H4 (cell line): ENCODE measurements at places on chromosomes 13 and 19. TPM values are rescaled to one million over a fixed set of nuclear protein-coding genes. Genes with fewer than 3 reads are reported as not detected.

The KLK5 gene
- total RNA-seq, result 0.64 TPM in 1 of 2 replicates, not detected in the other

The DZIP1 gene
- total RNA-seq, result 14.6 and 36.4 TPM in 2 replicates

The FCAR gene
- not detected in 2 replicates for total RNA-seq

The ZSCAN22 gene
- 2.6 and 2.8 TPM in 2 replicates for total RNA-seq

The LHB gene
- not detected in 2 replicates for total RNA-seq

The GNA15 gene
- not detected in 2 replicates for total RNA-seq

The RASGRP4 gene
- total RNA-seq, result 0.62 TPM in 1 of 2 replicates, not detected in the other

The CATSPERD gene
- total RNA-seq, result not detected in 2 replicates

The LAIR1 gene
- total RNA-seq, result 0.46 and 1.5 TPM in 2 replicates

The TSSK6 gene
- total RNA-seq, result 0.54 and 1.3 TPM in 2 replicates

The ARRDC5 gene
- total RNA-seq, result not detected in 2 replicates

The LMTK3 gene
- total RNA-seq, result 0.43 TPM in 1 of 2 replicates, not detected in the other

The ZNF497 gene
- total RNA-seq, result 1.6 and 5.1 TPM in 2 replicates

The WDR62 gene
- 21.5 and 21.9 TPM in 2 replicates for total RNA-seq

The PSG1 gene
- not detected in 2 replicates for total RNA-seq
